ENCODE measurements at places on chromosomes 5 and 9.

GRCh38 chr5:147786142-147786541 is 3.6 kb upstream of the JAKMIP2 start:
- DNase-seq: no peak

GRCh38 chr5:91379246-91379913 is 3.7 kb downstream of the ARRDC3 start:
- no peak for DNase-seq

DNA sequence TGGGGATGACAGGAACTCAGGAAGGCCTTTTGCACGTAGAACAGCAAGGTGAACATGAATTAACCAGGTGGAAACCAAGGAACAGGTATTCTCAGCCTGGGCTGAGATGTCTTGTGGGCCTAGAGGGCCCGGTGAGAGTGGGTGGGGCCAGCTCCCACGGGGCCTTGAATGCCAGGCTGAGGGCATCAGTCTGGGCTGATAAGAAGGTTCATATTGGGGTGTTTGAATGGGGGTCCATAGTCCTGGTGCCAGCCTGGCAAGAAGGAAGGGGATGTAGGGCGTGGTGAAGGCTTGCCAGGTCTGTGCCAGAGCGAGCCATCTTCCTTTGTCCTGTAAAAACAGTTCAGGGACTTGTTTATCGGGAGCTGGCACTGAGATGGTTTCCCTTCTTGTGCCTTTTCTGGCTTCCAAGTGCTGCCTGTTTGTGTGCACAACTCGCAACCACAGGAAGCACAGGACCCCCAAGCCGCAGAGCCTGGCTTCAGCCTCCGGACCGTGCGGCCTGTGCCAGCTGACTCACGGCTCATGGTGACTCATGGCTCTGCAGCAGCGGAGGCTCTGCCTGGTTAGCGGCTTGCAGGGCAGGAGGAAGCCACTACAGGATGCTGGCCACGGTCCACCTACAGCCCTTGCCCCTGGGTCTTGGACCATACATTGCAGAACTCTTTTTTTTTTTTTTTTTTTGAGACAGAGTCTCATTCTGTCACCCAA is 2.4 kb downstream of the CARD19 start:
- DNase-seq: peak; percentile 78

GRCh38 chr9:4080921-4081895 is 218.7 kb downstream of the GLIS3 start:
- DNase-seq: no peak

GRCh38 chr5:6393596-6394194 is 15.3 kb upstream of the MED10 start:
- DNase-seq: no peak

DNA sequence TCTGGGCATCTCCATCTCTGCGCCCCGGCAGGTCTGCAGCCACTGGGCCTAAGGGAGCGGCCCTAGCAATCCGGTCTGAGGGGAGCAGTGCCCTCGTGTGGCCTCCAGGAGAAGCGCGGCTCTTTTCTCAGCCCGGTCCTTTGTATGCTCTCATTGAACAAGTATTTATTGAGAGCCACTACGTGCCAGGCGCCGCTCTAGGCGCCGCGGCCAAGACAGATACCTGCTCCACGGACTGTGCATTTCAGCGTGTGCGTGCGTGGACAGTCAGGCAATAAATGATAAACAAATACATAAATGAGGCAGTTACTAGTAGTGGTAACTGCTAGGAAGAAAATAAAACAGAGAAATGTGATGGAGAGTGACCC is 2.3 kb upstream of the SLC4A9 start:
- DNase-seq: no peak

DNA sequence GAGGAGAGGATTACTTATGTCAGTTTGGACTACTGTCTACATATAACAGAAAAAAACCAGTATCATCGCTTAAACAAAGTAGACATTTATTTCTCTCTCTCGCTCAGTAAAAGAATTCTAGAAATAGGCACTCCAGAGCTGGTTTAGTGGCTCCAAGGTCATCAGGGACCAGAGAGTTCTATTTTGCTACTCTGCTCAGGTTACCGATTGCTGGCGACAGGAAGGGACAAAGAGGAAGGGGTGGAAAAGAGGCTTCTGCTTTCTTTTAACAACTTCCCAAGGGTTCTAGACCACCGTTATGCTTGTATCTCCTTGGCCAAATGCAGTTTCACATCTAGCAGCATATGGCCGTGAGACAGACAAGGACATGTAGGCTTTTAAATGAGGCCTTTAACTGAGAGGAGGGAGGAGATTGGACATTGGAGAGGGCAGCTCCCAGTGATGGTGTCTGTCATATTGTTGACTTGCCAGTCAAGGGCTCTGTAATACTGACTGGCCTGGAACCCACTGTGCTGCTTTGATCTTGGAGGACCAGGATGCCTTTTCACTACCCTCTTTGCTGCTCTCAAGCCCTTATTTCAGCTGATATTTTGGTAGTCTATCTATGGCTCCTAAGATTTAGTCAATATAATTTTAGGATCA is 15.6 kb upstream of the DCP2 start:
- DNase-seq: no peak

DNA sequence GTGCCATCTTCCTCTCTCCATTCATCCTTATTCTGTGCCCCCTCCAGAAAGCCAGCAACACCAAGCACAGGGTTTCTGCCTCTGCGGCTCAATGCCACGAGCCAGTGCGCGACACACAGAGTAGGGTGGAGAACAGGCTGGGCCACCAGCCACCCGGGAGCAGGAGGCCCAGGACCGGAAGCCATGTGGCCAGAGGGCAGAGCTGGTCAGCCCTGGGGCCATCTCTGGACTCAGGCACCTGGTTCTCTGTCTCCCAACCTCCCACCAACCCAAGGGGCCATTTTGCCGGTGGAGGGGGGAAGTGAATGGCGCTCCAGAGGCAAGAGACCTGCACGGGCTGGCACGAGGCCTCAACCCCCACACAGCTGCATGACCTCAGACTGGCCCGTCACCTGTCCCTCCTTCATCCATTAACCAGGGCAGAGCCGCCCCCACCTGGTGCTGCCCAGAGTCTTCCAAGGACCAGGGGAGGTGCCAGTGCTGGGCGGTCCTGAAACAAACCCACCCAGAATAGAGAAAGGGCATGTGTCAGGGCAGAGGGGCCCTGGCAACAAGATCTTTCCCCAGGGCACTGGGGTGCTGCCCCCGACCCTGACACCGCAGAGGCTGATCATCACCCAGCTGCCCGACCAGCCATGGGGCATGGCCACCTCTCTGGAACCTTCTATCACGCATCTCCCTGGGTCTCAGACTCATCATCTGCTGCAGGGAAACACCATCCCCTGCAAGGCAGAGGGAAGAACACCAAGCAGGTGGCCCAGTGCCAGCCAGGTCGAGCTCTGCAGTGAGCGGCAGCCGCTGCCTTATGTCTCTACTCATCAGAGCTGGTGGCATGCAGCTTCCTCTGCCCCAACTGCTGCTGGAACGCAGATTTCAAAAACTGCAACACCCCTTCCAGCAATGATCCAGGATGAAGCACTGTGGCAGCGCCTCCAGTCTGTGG is 11.9 kb downstream of the VAV2 start:
- DNase-seq: no peak

DNA sequence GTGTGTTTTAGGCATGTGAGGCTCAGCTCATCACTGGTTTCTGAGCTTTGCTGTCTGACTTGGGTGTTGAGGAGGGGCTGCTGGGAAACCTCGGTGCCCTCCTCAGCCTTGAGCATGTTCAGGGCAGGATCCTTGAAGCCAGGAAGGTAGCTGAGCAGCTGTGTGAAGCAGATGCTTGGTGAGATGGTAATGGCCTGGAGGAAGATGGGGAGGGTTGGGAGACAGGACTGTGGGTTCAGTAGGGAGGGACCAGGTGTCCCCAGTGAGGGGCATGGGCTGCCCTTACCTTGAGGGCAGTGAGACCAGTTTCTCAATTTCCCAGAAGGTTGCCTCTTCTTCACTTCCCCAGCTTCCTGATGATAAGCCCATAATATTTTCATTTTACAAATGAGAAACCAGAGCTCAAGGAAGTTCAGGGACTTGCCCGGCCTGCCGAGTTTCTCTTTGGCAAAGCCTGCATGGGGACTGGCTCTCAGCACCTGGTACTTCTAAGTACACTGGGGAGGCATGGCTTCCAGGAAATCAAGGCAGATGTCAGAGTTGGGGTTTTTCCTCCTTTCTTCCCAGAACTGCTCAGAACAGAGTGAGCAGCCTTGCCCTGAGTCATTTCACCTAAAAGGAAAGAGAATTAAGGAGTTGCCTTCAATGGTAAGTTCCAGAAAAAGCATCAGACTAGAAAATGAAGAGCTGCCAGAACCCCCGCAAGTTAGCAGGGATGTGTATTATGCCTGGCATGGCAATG is 225.7 kb downstream of the MAST4 start:
- DNase-seq: no peak

GRCh38 chr9:7799944-7800285 is 337 bp upstream of the DMAC1 start:
- DNase-seq: no peak

DNA sequence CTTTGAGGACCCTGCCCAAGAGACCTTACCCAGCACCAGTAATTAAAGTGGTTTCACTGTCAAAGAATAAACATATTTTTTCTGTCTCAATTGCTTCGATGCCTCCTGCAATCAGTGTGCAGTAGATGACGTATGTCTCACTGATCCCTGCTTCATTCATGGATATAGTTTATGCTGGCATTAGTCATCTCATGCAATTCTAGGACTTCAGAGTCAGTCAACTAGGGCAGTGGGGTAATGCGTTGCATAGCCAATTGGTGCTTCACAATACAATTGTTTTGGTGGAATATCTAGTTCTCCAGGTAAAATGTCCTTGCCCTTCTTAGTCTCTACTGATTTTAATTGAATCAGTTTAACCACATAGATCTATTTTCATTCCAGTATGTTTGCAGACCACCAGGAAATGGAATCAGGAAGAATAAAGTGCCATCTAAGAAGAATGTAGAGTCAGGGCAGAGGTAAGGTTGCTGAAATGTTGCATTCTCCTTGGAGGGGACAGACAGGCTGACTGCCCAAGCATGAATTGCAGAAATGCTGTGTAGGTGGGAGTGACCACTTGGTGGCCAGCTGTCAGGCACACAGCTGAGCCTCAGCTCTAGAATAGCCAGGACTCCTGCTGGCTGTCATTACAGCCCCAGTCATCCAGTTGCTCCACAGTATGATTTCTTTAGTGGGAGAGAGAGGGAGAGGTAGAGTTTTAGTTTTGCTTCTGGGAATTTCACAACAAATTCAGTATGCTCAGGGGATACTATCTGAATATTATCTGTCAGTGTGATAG is 73.5 kb upstream of the MEGF10 start:
- DNase-seq: no peak

GRCh38 chr5:68137511-68138140 is 77.9 kb upstream of the PIK3R1 start:
- no peak for DNase-seq

DNA sequence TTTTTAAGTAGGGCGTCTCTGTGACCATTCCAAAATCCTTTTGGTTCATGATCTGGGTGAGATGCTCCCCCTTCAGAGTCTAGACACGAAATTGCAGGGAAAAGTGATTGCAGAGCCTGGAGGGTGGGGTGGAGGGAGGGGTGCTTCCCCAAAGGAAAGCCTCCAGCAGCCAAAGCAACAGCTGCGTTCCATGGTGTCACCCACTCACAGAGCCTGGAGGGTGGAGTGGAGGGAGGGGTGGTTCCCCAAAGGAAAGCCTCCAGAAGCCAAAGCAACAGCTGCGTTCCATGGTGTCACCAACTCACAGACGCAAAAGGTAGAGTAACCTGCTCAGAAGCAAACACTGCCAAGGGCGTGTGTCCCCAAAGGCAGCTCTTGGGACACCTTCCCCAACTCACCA is 22.6 kb downstream of the SLC6A18 start:
- DNase-seq: no peak

GRCh38 chr5:173644673-173645436 is 28.4 kb upstream of the BOD1 start:
- no peak for DNase-seq

GRCh38 chr5:139844472-139845145 is 49.0 kb downstream of the PSD2 start:
- peak; percentile 44 for DNase-seq

GRCh38 chr9:95157481-95158151 is 159.9 kb downstream of the FANCC start:
- DNase-seq: no peak

- no peak for DNase-seq
These were observed 146.6 kb upstream of the TUT7 start for GRCh38 chr9:86500667-86501435.

GRCh38 chr5:37063739-37064138 is 185.4 kb downstream of the CPLANE1 start:
- DNase-seq: no peak

DNA sequence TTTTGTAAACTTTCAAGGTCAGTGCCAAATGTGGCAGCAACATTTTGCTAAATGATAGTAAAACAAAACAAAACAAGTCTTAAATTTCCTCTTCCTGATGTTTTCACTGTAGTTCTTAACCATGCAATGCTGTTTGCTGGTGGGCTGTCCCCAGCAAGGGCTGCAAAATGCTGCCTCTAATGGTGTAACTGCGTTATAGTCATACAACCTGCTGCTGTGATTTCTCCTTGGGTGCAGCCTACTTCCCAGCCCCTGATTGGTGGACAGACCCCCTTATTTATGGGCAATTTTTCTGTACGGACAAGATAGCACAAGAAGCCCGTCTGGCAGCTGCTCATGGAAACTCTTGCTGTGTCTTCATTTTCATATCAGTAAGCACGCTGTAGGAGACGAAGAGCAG is 26.6 kb upstream of the PIP5K1B start:
- no peak for DNase-seq

DNA sequence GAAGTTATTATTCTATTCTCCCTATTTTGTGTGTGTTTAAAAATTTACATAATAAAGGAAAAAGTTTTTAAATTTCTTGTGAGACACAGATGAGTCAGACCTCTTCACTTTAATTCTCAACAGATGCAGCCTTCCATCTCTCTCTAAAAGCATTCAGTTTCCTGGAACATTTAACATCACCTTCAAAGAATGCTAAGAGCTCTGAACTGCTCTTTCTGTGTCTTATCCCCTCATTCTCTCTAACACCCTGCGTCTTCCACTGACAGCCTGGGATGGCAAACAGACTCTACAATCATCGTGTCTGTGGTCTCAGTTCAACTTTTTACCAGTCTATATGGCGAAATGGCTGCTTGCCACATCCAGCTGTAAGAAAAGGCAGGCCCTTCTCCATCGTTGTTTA is 173.0 kb downstream of the HINT1 start:
- no peak for DNase-seq

DNA sequence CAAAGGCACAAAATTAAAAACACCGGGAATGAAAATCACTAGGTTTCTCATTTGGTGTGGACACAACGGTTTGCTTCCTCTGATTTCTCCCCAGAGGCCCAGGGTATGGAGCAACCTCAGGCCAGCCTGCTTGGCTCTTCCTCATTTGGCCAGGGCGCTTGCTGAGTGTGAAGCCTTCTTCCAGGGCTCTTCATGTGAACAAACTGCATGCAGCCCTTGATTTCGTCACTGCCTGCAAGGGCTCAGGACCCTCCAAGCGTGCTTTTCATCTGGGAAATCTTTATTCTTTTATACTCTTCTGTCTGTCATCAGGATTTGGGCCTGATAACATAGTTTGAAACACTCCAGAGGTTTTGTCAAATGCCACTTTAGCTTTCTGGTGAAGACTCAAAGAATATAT is 122.6 kb upstream of the KLF4 start:
- DNase-seq: no peak

- no peak for DNase-seq
These were observed 21.2 kb downstream of the AUH start for GRCh38 chr9:91340395-91340967.

GRCh38 chr5:111135363-111135762 is 43.2 kb downstream of the WDR36 start:
- DNase-seq: no peak

GRCh38 chr9:86322973-86323644 is 31.1 kb downstream of the TUT7 start:
- no peak for DNase-seq
